NCI-H748 treated with DMSO at 0.1 percent for 48 hours (cell line): ENCODE measurements at places on chromosomes 6 and 20.
A peak's percentile ranks its signal among the peaks of the same experiment; 100 is the strongest.

DNA sequence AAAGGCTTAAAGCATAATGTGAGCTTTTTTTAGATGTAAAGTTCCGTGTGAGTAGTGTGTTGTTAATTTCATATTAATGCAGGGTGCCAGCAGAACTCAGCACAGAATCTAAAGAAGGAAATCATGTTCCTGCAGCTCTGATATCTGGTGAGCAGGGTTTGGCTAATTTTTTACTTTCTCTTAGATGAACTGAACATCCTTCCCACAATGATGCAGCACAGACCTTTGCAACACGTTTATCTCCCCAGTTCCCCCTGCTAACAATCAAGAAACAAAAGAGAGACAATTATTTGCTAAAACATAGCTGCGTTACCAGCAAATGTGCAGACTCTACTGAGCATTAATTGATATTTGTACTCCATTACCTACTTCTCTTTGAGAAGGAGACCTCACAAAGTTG, 39.1 kb upstream of the ATXN1 start:
- no peak for DNase-seq

GRCh38 chr6:34352305-34352937, 40.0 kb downstream of the NUDT3 start:
- no peak for DNase-seq

- DNase-seq = no peak
Observed at GRCh38 chr6:113971741-113972140, 793 bp upstream of the HDAC2 start.

DNA sequence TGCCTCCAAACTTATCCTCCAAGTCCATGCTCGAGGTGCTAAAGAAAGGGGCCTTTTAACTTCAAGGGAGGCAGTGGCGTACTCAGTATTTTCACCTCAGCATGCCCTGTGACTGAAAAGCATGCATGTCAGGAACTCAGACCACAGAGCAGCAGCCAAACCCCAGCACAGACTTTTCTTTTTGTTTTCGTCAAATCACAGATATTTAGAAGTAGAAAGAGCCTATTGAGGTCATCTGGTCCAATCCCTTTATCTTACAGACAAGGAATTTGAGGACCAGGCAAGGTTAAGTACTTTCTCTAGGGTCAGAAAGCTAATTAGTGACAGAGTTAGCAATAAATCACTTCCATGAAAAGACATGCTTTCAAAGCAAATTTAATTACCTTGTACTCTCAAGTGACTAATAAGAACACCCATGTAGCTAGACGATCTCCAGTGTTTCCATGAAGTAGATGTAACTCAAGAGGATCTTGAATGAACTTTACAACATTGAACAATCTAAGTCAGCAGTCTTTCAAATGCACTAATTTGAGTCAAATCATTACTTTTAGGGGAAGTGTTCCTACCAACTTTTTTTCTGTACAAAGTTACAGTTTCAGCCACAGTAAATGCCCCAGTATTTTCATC, 35.9 kb downstream of the MOXD1 start:
- no peak for DNase-seq

DNA sequence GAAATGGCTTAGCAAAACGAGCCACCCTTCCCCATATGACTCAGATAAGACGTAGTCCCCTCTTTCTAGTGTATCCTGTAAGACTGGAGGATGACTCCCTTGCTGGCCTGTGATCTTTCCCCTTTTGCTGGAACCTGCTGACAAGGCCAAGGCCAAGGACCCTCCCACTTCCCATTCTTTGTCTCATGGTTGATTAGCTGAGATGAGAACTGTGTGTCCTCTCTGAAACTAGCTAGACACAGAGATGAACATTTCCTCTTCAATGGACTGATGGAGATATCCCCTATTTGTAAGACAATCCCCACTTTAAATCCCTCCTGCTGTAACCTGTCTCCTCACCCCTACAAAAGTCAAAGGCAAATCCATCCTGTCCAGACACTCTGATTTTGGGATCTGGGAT, 33.4 kb upstream of the SCRT2 start:
- no peak for DNase-seq

GRCh38 chr6:161103475-161103874, 111.9 kb downstream of the MAP3K4 start:
- DNase-seq = no peak

GRCh38 chr6:33126101-33126714, 50.4 kb downstream of the HLA-DPB1 start:
- peak; percentile 34 for DNase-seq

- no peak for DNase-seq
Observed at GRCh38 chr20:57683881-57684807, 25.7 kb downstream of the PMEPA1 start.

DNA sequence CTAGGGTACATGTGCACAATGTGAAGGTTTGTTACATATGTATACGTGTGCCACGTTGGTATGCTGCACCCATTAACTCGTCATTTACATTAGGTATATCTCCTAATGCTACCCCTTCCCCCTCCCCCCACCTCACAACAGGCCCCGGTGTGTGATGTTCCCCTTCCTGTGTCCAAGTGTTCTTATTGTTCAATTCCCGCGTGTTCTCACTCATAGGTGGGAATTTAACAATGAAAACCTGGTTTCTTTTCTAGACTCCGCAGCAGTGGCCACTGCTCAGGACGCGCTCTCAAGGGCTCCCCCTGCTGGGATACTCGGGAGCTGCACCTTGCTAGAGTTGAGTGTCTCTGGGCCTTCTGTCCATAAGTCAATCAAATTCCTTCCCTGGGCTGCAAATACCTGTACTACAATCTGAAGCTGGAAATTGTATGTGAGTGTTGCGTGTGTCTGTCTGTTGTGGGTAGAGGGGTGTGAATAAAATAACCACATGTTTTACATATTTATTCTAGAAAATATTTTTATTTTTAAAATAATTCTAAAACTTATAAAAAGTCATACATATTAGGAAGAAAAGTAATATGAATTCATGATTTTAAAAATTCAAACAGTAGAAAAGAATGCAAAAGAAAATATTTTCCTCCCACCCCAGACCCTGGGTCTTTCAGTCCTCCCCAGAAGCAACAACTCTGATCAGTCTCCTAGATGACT, 8.2 kb upstream of the CEP250 start:
- DNase-seq = peak; percentile 80

GRCh38 chr20:12358006-12358654, 440.4 kb downstream of the BTBD3 start:
- DNase-seq = peak; percentile 65

GRCh38 chr6:116836606-116837342, 7.9 kb upstream of the GPRC6A start:
- DNase-seq = peak; percentile 15

DNA sequence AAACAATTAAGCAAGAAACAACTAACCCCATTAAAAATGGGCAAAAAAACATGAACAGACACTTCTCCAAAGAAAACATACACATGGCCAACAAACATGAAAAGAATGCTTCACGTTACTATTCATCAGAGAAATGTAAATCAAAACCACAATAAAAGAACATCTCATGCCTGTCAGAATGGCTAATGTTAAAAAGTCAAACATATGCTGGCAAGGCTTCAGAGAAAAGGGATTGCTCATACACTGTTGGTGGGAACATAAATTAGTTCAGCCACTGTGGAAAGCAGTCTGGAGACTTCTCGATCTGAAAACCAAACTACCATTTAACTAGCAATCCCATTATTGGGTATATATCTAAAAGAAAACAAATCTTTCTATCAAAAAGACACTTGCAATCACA, 217.5 kb downstream of the TINAG start:
- no peak for DNase-seq

DNA sequence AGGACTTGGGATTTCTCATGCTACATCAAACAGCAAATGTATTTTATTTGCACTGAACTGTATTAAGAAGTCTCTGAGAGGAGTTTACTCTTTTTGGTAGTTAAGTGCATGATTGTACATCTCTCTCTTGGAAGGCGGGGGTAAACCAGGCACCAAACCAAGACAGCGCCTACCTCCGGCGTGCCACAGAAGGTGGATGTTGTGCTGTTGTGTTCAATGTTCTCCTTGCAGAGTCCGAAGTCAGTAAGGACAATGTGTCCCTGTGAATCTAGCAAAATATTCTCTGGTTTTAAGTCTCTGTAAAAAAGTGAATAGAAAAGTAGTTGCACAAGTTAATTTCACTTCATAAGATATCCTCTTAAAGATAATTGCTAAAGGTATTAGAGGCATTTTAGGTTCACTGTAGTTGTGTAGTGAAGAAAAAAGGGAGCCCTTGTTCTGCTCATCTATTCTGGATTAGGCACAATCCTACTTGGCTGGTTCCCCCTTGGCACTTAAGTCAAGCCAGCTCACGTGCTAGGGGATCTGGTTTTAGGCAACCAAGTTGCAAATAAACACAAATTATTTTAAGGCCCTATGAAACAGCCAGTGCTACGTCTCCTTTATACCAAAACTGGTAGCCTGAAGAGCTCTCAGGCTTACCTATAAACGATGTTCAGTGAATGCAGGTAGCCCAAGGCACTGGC, 119.7 kb upstream of the SLC2A12 start:
- DNase-seq = no peak

GRCh38 chr6:151577257-151577656, 83.4 kb downstream of the CCDC170 start:
- no peak for DNase-seq

GRCh38 chr6:122753688-122754056, 25.8 kb upstream of the FABP7 start:
- DNase-seq = no peak

DNA sequence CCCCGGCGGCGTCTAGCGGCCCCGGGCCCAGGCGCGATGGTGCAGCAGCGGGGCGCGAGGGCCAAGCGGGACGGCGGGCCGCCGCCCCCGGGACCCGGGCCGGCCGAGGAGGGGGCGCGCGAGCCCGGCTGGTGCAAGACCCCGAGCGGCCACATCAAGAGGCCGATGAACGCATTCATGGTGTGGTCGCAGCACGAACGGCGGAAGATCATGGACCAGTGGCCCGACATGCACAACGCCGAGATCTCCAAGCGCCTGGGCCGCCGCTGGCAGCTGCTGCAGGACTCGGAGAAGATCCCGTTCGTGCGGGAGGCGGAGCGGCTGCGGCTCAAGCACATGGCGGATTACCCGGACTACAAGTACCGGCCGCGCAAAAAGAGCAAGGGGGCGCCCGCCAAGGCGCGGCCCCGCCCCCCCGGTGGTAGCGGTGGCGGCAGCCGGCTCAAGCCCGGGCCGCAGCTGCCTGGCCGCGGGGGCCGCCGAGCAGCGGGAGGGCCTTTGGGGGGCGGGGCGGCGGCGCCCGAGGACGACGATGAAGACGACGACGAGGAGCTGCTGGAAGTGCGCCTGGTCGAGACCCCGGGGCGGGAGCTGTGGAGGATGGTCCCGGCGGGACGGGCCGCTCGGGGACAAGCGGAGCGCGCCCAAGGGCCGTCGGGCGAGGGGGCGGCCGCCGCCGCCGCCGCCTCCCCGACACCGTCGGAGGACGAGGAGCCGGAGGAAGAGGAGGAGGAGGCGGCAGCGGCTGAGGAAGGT, 715 bp downstream of the SOX12 start:
- DNase-seq = peak; percentile 49

GRCh38 chr20:57539889-57540288, 14.9 kb upstream of the CTCFL start:
- no peak for DNase-seq

- no peak for DNase-seq
Observed at GRCh38 chr6:80478030-80478429, 371.6 kb downstream of the BCKDHB start.

GRCh38 chr6:119348748-119349360, 707 bp downstream of the MAN1A1 start:
- peak; percentile 23 for DNase-seq

GRCh38 chr6:30781395-30781742, 37.0 kb upstream of the IER3 start:
- no peak for DNase-seq

DNA sequence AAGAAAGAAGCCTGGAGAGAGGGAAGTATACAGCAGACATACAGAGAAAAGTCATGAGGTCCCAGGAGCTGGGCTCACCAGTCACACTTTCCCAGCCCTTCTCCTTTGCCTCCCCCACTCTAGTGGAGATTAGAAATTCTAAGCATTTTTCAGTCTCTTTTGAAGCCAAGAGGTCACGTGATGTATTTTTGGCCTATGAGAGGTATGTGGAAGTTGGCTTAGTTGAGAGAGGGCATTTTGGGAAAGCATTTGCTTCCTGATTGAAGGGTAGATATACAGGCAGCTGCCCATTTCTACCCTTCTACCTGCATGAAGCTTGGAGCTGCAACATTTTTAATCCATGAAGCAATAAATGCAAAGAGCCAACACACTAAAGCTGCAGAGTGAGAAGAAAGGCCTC, 106.0 kb upstream of the TNFAIP3 start:
- no peak for DNase-seq

- DNase-seq = no peak
Observed at GRCh38 chr6:45423111-45423823, 45.5 kb upstream of the SUPT3H start.

GRCh38 chr6:44275271-44275748, 5.1 kb downstream of the TMEM151B start:
- no peak for DNase-seq

DNA sequence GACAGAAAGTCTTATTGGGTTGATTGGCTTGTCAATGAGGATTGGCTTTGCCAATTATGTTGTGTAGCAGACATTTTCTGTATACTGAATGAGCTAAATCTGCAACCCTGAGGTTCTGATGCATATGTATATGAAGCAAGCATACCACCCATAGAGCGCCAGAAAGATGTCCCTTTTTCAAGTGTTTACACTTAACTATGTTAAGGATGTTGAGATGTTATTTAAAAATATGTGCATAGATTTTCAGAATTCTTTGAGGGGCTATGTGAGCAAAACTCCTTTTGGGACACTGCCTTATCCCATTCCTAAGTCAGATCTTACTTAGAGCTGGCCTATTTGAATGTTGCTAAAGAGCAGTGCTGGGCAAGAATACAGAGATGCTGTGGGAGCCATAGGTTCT, 1.9 kb downstream of the AIG1 start:
- DNase-seq = no peak

GRCh38 chr6:134795691-134796090, 154.2 kb downstream of the ALDH8A1 start:
- DNase-seq = no peak

DNA sequence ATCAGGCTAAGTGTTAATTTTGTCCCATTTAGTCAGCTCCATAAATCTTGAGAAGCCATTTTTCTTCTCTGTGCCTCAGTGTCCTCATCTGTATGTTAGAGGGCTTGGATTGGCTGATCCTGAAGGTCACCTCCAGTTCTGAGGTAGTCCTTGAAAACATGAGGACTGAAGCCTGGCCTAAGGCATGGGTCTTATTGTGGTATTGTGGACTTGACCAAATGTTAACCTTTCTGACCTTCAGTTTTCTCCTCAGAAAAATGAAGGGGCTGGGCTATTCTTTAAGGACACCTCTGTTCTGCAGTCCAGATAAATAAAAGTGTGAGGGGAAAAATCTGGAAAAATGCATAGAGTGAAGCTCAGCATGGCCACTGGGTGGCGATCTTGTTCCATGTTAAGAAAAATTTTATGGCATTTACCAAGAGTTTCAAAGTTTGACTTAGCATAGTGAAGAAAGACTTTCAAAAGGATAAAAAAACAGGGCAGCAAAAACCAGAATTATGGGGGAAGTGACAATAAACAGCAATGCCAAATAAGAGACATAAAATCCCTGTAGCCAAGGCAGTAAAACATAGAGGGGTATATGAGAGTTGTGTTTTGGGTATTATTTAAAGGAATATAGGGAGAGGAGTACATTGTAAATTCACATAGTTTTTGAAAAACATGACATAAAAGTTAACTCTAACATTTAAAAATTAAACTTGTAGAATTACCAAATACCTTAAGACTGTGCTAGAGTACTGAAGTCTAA, 13.2 kb upstream of the TFB1M start:
- DNase-seq = peak; percentile 80

GRCh38 chr20:32451340-32451681, 93.2 kb downstream of the ASXL1 start:
- DNase-seq = no peak

- DNase-seq = no peak
Observed at GRCh38 chr6:137013031-137013430, 31.7 kb downstream of the IL20RA start.
